Cardiac atrium fibroblast (primary cell): ENCODE measurements at places on chromosomes 16 and 17. TPM values are rescaled to one million over a fixed set of nuclear protein-coding genes. Genes with fewer than 3 reads are reported as not detected.

TEN1 gene
- total RNA-seq: 21.8 and 29.6 TPM in 2 replicates

GPR142 gene
- not detected in 2 replicates for total RNA-seq

USP32 gene
- total RNA-seq: 28.9 and 40.3 TPM in 2 replicates

HOXB13 gene
- total RNA-seq: not detected in 2 replicates

LITAFD gene
- 2.5 TPM in 1 of 2 replicates, not detected in the other for total RNA-seq

ITGAD gene
- total RNA-seq: not detected in 2 replicates

BORCS6 gene
- total RNA-seq: 4.2 and 9.4 TPM in 2 replicates

OR4D1 gene
- total RNA-seq: not detected in 2 replicates

KIF19 gene
- 0.97 TPM in 1 of 2 replicates, not detected in the other for total RNA-seq

NSMCE1 gene
- 48.0 and 87.2 TPM in 2 replicates for total RNA-seq

CACNG3 gene
- total RNA-seq: not detected in 2 replicates

KCNJ18 gene
- total RNA-seq: not detected in 2 replicates

BCAS3 gene
- 10.1 and 14.1 TPM in 2 replicates for total RNA-seq

KRT32 gene
- not detected in 2 replicates for total RNA-seq

ZPBP2 gene
- total RNA-seq: not detected in 2 replicates

C17orf78 gene
- total RNA-seq: not detected in 2 replicates

VASN gene
- 123 and 139 TPM in 2 replicates for total RNA-seq

KLHL10 gene
- total RNA-seq: not detected in 2 replicates

RAB11FIP3 gene
- total RNA-seq: 32.1 and 33.0 TPM in 2 replicates

KCNH4 gene
- not detected in 2 replicates for total RNA-seq

NTN1 gene
- not detected in 2 replicates for total RNA-seq

TBC1D3K gene
- not detected in 2 replicates for total RNA-seq

NRN1L gene
- total RNA-seq: not detected in 2 replicates

SEPTIN1 gene
- not detected in 2 replicates for total RNA-seq

UMOD gene
- total RNA-seq: not detected in 2 replicates

HOXB4 gene
- total RNA-seq: not detected in 2 replicates

ARL5C gene
- total RNA-seq: not detected in 2 replicates

POLG2 gene
- 2.9 and 4.0 TPM in 2 replicates for total RNA-seq

PDILT gene
- 0.18 TPM in 1 of 2 replicates, not detected in the other for total RNA-seq

GCGR gene
- not detected in 2 replicates for total RNA-seq

SEC14L1 gene
- 37.0 and 42.3 TPM in 2 replicates for total RNA-seq

ASPHD1 gene
- 11.2 and 16.0 TPM in 2 replicates for total RNA-seq

SGSM2 gene
- 24.8 and 39.5 TPM in 2 replicates for total RNA-seq

TEKT1 gene
- total RNA-seq: not detected in 2 replicates

SLFN14 gene
- total RNA-seq: not detected in 2 replicates
